ENCODE measurements at places on chromosomes 7 and 10. TPM values are rescaled to one million over a fixed set of nuclear protein-coding genes. Genes with fewer than 3 reads are reported as not detected.

GRCh38 chr10:13371897-13372470, 23.9 kb upstream of the SEPHS1 start:
- no peaks in the 10 kb centered on the region for H3K27me3 ChIP-seq

DNA sequence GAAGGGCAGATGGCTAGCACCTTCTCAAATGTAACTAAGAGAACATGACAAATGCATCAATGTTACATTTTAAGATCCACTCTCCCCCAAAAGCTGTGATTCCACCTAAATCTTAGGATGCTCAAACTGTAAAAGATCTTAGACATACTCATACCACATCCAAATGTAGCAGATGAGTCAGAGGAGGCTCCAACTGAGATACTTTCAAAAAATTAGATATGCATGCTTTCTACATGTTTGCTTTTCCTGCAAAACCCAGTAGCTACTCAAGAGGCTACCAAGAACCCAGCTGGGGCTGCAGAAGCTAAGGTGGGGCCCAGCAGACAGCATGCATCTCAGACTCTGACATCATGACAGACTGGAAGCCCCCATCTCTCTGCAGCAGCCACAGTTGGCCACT, 31.4 kb upstream of the FRMD4A start:
- peaks cover 23% of the 10 kb centered on the region for H3K27me3 ChIP-seq
- peaks cover 6% of the 10 kb centered on the region for H3K4me1 ChIP-seq
- H3K36me3 ChIP-seq = no peaks in the 10 kb centered on the region
- H3K27ac ChIP-seq = no peak overlapping the region

- H3K4me3 ChIP-seq = no peak overlapping the region
- no peaks in the 10 kb centered on the region for H3K27me3 ChIP-seq
- H3K36me3 ChIP-seq = no peaks in the 10 kb centered on the region
Observed at GRCh38 chr10:50432211-50433009, 181.1 kb upstream of the ASAH2 start.

- DNase-seq = no peak
- no peaks in the 10 kb centered on the region for H3K36me3 ChIP-seq
- H3K4me1 ChIP-seq = peaks cover 11% of the 10 kb centered on the region
- H3K27me3 ChIP-seq = no peaks in the 10 kb centered on the region
Observed at GRCh38 chr10:89373916-89374711, 3.7 kb upstream of the IFIT1B start.

SPDYE16 gene
- total RNA-seq = 0.34 TPM

GIMAP6 gene
- total RNA-seq = not detected

All from mesothelial cell of epicardium (in vitro differentiated cells).